NB4 (cell line): ENCODE measurements at places on chromosomes 16 and 17.

DNA sequence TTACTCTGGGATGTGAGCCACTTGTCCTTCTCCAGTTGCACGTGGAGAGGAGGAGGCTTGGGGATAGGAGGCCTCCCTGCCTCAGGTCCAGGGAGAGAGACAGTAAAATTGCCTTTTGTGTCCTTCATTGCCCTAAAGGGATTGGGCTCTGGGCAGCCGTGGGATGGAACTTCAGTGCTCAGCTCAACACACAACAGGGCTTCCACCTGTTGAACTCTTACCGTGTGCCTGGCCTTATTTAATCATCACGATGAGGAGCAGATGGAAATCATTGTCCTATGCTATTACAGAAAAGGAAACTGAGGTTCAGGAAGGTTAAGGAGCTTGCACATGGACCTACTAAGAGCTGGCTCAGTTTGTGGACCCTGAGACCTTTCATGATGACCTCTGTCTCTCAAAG is 92.4 kb upstream of the CDC42EP4 start:
- DNase-seq, result no peak

DNA sequence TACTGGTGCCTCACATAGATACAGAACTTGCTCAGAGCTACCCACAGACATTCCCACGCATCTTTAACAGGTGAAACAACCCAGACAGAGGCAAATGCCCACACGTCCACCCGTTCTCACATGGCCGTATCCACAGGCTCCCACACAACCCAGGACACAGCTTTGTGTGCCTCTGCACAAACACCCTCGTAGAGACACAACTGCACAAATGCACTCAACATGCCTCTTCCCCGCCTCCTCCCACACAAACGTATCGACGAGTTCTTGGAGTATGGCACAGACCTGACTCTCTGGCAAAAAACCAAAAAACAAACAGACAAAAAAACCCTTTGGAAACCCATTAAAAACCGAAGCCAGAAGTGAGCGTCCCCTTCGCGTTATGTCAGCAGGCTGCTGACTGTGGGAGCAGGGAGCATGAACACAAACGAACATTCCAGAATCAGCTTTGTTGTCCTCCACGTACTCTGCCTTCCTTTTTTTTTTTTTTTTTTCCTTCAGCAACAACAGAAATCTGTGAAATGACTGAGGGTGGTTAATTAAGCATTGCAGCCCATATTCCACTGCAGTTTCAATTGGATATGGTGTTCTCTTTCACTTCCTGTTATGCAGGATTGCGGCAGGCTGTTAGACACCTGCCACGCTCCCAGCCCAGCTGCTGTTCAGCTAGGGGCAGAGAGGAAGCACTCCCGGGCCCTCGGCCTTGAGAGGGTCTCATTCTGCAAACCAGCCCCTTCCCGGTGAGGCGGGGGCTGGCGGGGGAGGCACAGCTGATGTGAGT is 313.7 kb downstream of the MAF start:
- DNase-seq, result peak; percentile 55

DNA sequence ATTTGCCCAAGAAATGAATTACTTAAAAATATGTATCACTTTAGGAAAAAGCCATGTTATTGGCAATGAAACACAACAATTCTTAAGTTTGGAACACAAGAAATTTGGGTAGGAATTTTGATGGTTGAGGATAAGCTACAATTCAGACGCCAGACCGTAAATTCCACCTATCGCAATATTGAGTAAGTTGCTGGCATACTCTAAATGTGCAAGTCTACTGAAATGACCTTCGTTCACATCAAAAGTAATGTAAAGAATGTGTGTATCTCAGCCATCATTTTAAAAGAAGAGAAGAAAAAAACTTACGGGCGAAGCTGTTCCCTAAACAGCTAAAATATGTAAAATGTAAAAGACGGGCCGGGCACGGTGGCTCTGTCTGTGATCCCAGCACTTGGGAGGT is 33.4 kb downstream of the UBE2G1 start:
- no peak for DNase-seq

GRCh38 chr16:21652453-21652852 is at the start of gene IGSF6:
Gene IGSF6, minus strand, starts transcription at chr16:21652608. Its CDS starts 10 bp downstream, at chr16:21652598.
- DNase-seq, result no peak
